ENCODE measurements at places on chromosomes 13 and 19. TPM values are rescaled to one million over a fixed set of nuclear protein-coding genes. Genes with fewer than 3 reads are reported as not detected.

Gene NOTCH3
- total RNA-seq, result 1.1 TPM

Gene C19orf67
- total RNA-seq, result not detected

Gene KLHL1
- not detected for total RNA-seq

Gene FAM83E
- 0.73 TPM for total RNA-seq

Gene ZNF799
- total RNA-seq, result 6.1 TPM

Gene FOXA3
- total RNA-seq, result not detected

Gene SH2D3A
- 0.20 TPM for total RNA-seq

GRCh38 chr13:44169018-44169911 lies 204.4 kb upstream of the SERP2 start:
- no peak for DNase-seq

GRCh38 chr19:56252699-56253422 lies 19.7 kb upstream of the EDDM13 start:
- DNase-seq, result peak; percentile 24

GRCh38 chr19:36060430-36060829 lies 5.7 kb downstream of the WDR62 start:
- peak; percentile 36 for DNase-seq

- DNase-seq, result no peak
These were observed 14.7 kb downstream of the CILP2 start for GRCh38 chr19:19552798-19553197.

GRCh38 chr19:58586133-58586765 lies 13.1 kb upstream of the MZF1 start:
- DNase-seq, result no peak

- no peak for DNase-seq
These were observed 8.9 kb downstream of the KLK2 start for GRCh38 chr19:50882188-50882587.

DNA sequence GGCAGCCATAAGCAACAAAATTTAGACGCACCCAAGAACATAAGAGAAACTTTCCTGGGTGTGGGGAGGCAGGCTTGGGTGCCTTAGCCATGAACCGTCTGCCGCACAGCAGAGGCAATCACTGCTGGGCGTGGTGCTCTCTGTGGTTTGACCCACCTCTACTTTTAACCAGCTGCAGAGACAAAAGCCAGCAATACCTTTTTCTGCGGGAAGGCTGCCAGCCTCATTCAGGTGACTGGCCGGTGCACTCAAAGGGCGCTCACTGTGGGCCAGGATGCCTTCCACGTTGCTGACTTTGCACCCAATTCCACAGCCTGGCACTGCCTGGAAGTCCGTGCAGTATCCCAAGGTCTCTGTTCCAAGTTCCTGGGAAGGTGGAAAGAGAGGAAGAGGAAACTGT lies 69.1 kb downstream of the ATP7B start:
- DNase-seq, result no peak
